NB4 (cell line): ENCODE measurements at places on chromosomes 11 and 22.

DNA sequence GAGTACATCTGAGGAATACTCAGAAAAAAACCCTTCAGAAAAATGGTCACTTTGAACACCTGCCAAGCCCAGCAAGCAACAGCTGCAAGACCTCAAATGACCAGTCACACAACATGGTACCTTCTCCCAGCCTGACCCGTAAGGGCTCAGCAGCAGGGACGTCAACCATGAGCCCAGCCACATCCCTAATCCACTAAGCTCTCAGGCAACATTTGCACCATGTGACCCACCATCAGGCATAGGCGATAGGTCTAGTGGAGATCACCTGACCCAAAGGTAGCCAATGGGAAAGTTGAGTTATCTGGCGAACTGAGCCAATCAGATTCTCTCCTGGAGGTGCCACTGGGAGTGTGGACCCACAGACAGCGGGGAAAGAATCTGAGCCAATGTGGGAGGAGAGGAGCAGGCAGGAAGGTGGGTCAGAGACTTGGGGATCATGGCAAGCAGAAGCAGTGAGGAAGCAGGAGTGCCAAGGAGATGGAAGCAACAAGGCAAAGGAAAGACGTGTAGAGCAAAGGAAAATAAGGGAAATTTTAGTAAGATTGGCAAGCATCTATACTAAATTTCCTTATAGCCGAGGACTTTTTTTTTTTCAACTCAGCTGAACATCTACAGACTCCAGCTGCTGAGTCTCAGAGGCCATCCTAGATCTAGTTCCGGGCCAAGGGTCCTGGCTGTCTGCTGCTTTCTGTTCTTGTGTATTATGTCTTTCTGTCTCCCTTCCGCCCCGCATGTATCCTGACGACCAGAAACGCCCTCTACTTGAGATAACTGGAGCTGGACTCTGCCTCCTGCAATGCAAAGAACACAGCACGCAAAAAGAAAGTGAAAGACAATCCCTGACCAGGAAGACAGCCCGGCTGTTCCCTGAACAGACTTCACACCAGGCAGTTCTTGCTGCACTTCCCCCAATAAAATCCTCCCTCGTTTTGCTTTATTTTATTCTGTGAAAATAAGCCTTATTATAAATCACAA lies 11.0 kb upstream of the PLAAT2 start:
- DNase-seq, result peak; percentile 83

DNA sequence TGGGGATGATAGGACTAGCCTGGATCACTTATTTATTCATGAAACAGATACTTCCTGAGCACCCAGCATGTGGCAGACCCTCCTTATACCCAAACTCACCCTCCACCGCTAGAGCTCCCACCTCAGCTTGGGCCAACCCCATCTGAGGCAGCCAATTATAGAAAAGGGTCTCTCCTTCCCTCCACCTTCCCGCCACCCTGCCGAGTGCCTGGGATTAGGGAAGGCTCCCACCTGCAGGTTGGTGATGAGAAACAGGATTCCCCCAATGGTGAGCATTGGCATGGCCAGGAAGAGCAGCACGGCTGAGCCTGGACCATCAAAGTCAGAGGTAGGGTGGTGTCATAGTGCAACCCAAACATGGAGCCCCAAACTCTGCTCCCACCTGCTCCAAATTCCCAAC lies 5.9 kb downstream of the SLC43A3 start:
- DNase-seq, result no peak

GRCh38 chr11:69394234-69394868 lies 87.1 kb upstream of the LINC01488 start:
- DNase-seq, result no peak

- DNase-seq, result no peak
Observed at GRCh38 chr11:12161137-12161536, 50.7 kb downstream of the MICAL2 start.

- DNase-seq, result no peak
Observed at GRCh38 chr11:66835768-66836405, 7.4 kb upstream of the RCE1 start.

DNA sequence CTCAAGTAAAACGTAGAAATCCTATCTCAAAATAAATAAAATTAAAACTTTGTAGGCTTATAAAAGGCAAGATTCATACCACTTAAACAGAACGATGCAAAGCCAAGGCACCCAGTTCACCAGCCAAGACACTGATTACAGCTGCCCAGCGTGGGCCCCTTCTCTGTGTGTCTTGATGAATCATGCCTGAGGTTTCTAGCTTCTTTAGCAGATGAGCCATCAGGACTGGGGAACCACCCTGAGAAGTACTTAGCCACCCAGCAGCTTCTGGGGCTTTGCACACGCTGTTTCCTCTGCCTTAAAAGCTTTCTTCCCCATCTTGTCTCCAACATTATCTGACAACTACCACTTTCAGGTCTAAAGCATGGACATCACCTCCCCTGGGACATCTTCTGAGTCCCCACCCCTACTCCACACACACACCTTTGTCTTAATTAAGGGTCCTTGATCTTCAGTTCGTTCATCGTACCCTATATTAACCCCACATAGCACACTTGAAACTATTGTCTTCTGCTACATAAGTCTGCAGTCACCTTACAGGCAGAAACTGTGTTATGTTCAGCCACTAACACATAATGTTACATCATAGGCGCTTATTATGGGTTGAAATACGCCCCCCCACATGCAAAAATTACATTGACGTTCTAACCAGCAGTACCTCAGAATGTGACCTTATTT lies 8.7 kb upstream of the LAYN start:
- DNase-seq, result peak; percentile 82

DNA sequence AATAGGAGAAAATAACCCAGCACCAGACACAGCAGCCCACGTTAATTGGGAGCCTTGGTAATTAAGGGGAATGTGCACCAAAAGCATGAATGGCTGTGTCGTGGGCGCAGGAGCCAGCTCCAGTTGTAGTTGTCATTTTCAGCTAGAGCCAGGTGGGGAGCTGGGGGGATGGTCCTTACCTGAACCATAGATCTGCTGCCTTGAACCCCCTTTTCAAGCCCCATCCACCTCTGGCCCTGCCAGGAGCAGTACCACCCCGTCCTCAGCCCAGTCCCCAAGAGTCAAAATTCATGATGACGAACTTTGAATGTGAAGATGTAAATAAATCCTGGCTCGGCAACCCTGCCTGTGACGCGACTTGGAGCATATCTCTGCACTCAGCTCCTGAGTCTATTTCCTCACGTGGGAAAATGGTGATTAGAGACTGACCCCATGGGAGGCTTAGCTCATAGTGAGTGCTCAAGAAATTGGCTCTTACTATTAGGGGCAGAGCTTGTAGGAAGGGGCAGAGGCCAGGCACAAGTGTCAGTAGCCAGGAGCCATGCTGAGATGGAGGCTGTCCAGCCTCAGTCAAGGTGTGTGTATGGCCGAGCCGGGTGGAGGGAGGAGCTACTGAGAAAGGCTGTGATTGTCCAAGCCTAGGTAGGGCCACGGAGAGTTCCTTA lies 794 bp upstream of the FXYD6 start:
- DNase-seq, result no peak

DNA sequence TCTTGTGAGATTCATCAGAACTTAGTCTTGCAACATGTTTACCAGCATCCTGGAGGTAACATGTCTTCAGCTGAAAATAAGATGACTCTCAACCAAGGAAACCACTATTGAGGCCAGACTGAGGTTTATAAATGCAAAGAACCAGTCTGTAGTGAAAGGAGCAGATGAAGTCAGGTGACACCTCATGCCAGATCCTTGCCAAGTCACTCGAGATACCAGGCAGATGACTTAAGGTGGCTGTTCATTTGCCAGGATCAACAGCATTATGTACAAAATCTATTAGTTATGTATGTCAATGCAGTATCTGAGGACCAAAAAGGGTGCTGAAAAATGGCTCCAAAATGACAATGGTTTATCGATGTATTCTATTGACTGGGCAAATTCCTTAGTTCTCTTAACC lies 100.0 kb upstream of the SOX6 start:
- no peak for DNase-seq

DNA sequence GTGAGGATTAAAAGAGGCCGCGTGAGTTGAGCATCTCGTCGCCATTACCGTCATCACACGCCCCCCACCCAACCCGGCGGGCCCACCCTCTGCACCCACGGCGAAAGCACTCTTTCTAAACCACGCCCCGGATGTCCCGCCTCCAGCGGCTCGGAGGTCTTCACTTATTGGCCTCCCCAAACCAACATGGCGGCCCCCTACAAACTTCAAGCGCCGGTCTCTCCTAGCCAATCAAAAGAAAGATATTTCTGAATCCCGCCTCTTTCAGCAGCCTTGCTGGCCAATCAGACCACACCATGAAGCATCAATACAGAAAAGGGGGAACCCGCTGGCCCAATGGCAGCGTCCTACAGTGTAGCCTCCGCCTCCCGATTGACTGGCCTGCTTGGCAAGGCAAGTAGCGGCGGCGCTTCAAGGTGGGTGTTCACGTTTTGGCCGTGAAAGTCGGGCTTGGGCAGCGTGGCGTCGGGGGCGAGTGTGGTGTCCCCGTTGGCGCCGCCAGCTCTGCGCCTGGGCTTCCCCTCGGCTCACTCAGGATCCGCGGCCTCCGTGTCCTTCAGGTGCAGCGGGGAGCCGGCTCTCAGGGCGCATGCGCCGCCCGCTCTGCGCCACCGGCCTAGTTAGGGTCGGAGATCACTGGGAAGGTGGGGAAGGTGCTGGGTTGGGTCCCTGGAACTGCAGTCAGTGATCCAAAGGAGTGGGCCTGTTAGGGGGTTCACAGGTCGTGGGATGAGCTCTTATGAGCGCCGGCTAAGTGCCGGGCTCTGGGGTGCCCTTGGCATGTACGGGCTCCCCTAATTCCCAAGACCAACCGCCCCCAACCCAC lies at the start of gene NDUFS8:
TSS of gene NDUFS8 (plus strand) at position 364 of the 826 bp plus-strand sequence. CDS start 1,471 bp downstream, outside the sequence.
- peak; percentile 99 for DNase-seq

DNA sequence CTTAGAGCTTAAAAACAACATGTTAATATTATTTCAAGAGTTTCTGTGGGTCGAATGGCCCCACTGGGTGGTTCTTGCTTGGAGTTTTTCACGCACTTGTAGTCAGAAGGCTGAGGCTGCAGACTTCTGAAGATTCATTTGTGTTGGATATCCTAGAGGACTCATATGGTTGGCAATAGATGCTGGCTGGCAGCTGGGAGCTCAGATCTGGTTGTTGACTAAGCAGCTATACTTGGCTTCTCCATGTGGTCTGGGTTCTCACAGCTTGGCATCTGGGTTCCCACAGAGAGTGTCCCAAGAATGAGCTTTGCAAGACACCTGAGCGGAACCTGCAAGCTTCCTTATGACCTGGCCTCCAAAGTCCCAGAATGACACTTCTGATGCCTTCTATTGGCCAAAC lies 163.9 kb upstream of the ZC3H12C start:
- DNase-seq, result no peak

DNA sequence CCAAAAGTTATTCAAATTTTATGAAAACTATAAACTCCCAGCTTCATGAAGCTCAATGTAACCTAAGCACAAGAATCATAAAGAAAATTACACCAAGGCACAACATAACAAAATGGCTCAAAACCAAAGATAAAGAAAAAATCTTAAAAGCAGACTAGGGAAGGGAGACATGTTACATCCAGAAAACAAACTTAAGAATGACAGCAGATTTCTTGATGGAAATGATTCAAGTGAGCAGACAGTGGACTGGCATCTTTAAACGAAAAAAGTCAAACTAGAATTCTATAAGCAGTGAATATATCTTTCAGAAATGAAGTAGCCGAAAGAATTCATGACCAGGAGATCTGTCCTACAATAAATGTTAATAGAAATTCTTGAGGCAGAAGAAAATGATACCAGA lies 75.6 kb downstream of the SHANK2 start:
- no peak for DNase-seq

- peak; percentile 14 for DNase-seq
Observed at GRCh38 chr11:19493446-19494213, 219.0 kb upstream of the NAV2 start.

GRCh38 chr11:70528794-70529580 lies 130.7 kb downstream of the CTTN start:
- no peak for DNase-seq

DNA sequence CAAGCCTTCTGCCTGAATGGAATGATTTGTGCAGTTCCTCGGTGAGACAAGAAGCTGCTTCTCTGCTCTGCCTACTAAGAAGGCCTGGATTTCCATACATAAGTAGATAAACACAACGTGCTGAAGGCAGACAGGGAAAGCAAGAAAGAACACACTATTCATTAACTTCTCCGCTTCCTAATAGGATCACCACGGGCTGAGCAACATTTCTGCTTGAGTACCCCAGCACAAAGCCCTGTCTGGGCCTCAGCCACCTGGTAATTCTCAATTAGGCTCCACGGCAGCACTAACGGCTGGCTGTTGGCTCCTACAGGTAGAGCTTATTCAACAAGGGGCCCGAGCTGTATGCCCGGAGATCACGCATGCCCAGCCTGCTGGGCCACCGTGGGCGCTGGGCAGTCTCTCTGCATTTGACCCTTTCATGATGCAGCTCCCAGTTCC lies 1156.6 kb downstream of the TBC1D22A start:
- DNase-seq, result no peak

- DNase-seq, result no peak
Observed at GRCh38 chr22:20499769-20500168, 4.2 kb upstream of the KLHL22 start.

DNA sequence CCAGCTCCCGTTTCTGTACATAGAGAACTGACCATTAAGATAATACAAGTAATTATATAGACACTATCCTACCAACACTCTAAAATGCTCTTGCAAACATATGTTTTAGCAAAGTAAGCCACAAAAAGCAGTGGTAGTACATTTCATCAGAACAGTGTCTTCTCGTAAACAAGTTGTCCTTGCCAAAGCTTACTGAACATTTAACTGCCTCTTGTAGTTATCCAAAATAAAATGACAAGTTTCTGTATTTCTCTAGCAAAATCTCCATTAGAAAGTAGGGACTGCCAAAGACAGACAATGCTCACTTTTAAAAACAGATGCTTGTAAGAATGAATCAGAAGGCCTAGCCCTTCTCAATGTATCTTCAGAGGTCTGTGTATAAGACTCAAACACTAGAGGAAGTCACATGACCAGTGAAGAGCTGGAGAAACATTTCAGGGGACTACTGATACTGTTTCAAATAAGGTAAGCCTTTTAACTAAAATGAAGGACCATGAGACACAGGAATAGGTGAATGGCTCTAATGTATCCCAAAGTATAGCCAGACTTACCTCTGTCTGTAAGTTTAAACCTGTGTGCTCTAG lies 7.8 kb upstream of the ZC3H12C start:
- DNase-seq, result no peak

- DNase-seq, result no peak
Observed at GRCh38 chr11:127103586-127104388, 103.2 kb upstream of the KIRREL3 start.

GRCh38 chr11:5818245-5818886 lies 9.6 kb downstream of the OR52N2 start:
- no peak for DNase-seq

GRCh38 chr11:119193001-119193400 lies 7.7 kb downstream of the NHERF4 start:
- DNase-seq, result peak; percentile 55
